ENCODE measurements at places on chromosomes 12 and 14.

GRCh38 chr14:23182372-23183157, 895 bp downstream of the SLC7A8 start:
- DNase-seq: peak; percentile 59

GRCh38 chr14:86505808-86506207, 975.9 kb downstream of the FLRT2 start:
- no peak for DNase-seq

GRCh38 chr12:54569072-54569471, 19.4 kb downstream of the PPP1R1A start:
- DNase-seq: no peak

GRCh38 chr12:31818623-31819268, 89.9 kb upstream of the AMN1 start:
- DNase-seq: no peak

DNA sequence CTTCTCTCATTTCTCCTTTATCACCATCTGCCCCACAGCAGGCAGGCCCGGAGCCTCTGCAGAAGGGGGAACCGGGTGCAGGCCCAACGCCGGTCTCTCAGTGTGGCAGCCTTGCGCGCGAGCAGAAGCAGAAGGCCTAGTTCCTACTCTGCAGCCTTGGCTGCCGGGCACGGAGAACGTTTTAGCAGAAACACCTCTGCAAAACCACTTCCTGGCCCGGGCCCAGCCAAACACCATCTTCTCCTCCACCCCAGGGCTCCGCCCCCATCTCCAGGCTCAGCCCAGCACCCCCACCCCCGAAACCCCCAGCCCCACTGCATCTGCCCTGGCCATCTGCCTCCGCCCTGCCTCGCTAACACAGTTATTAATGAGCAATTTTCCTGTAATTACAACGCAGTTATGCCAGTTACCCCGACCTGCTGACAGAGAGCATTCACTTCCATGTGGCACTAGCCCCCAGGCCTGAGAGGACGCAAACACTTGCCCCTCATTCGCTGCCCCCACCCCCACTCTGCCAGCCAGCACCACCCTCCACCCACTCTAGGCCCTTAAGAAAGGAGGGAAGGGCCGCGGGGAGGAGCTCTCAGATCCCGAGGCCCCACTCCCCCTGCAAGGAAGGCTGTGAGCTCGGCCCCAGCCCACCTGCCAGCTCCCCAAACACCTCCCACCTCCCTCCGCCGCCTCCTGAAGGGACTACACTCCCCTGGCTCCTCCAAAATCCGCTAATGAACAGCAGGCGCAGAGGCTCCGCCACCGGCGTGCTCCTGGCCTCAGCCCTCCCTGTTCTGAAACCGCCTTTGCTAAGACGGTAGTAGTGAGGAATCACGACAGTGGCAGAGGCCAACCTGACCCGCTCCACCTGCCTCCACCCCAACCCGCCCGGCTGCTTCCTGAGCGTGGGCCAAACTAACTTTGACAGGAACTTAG, 44.7 kb upstream of the FBRSL1 start:
- no peak for DNase-seq

- DNase-seq: no peak
Measured at GRCh38 chr12:97560786-97561618, 98.4 kb downstream of the RMST start.

- no peak for DNase-seq
Measured at GRCh38 chr14:96965885-96966595, 168.9 kb downstream of the VRK1 start.

GRCh38 chr14:36522347-36522971, 2.4 kb upstream of the NKX2-1 start:
- no peak for DNase-seq

DNA sequence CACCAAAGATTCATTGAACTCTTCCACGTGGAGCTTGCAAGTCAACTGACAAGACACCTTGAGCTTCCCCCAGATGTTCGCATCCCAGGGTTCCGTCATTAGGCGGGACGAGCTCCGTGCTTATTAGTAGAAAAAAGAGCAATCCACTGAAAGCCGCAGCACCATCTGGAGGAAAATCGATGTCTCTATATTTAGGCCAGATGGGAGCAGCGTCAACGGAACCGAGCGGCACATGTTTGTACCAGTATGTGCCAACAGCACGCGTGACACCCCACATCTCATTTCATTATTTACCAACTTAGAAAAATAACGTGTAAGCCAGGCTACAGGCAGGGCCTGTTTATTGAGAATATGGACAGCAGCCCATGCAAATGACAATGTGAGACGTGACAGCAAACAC, 45.8 kb upstream of the TMEM132D start:
- DNase-seq: no peak

GRCh38 chr12:69685810-69686209, 13.3 kb downstream of the BEST3 start:
- no peak for DNase-seq

DNA sequence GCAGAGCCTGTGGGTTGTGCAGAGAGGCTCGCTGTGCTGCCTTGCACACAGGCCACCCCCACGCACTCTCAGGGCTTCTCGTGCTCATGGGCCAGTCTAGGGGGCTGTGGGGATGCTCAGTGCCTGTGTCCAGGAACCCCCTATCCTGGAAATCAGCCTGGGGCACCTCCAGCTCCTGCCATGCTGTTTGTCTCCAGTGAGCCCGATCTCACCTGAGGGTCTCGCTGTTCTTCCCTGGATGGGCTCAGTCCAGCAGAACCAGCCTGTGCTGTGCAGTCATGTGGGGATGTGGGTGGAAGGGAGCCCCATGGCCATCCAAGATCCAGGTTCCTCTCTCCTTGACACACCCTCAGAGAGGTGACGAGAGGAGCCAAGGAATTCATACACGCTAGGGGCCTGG, 26.7 kb downstream of the SERPINA1 start:
- no peak for DNase-seq

GRCh38 chr12:70745048-70745447, 107.8 kb upstream of the PTPRB start:
- no peak for DNase-seq

DNA sequence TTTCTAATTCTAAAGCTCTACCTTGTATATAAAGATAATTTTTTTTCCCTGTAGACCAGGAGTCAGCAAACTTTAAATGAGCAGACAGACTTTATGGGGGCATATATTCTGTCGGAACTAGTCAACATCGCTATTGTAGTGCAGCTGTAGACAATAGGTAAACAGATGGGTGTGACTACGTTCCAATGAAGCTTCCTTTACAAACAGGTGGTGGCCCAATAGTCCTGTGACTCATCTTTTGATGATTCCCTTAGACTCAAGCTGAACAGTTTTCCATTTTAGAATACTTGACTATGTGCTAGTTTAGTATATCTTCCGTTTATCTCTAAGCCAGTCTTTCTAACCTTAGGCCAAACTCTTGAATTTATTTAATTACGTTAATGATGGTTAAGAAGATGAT, 16.3 kb downstream of the MUCL1 start:
- no peak for DNase-seq

GRCh38 chr12:93857991-93858447, 180.8 kb downstream of the CRADD start:
- no peak for DNase-seq

DNA sequence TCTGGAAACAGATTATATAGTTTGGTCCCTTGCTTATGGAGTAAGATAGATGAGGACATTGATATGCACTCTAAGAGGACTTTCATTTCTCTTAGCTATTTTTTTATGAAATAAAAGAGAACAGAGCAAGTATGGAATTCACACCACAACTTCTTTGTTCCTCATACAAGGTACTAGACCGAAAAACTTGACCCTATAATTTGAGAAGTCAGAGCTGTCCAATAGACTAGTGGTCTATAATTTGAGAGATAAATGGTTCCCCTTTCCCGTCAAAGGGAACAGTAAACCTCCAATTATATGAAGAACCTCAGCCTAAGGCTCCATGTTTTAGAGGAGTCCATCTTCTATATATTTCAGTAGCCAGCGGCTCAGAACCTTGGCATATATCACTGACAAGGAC, 58.5 kb upstream of the HIF1A start:
- no peak for DNase-seq

DNA sequence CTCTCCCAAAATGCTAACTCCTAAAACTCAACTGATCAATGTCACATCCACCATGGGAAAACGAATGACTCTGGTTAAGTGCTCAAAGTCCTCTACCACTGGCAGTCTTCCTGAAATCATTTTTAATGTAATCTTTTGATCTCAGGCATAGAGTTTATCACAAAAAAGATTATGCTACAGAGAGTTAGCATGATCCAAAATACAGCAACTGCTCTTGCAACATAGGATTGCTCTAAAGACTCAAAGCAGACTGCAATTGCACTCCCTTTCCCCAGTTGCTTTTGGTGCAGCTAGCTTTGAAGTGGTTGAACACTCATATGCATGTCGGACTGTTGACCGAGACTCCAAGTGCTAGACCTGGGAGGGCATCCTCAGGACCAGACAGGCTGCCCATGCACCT, 109.3 kb downstream of the C12orf42 start:
- no peak for DNase-seq

- DNase-seq: no peak
Measured at GRCh38 chr12:104433061-104433460, 23.7 kb upstream of the CHST11 start.

GRCh38 chr14:81187832-81188522, 32.8 kb downstream of the GTF2A1 start:
- DNase-seq: no peak

DNA sequence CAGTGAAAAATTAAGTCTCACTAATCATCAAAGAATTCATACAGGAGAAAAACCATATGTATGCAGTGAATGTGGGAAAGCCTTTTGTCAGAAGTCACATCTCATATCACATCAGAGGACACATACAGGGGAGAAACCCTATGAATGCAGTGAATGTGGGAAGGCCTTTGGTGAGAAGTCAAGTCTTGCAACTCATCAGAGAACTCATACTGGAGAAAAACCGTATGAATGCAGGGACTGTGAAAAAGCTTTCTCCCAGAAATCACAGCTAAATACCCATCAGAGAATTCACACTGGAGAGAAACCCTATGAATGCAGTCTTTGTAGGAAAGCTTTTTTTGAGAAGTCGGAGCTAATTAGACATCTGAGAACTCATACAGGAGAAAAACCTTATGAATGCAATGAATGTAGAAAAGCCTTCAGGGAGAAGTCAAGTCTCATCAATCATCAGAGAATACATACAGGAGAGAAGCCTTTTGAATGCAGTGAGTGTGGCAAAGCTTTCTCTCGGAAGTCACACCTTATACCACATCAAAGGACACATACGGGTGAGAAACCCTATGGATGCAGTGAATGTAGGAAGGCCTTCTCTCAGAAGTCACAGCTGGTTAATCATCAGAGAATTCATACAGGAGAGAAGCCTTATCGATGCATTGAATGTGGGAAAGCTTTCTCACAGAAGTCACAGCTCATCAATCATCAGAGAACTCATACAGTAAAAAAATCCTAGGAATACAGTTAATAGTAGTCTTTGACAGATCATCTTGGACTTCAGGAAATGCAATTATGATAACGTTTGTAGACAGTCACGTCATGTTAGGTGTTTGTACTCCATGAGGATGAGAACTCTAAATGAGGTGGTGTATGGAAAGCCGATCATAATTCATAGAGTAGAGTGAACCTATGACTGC, 21.1 kb downstream of the ZNF84 start:
- no peak for DNase-seq

DNA sequence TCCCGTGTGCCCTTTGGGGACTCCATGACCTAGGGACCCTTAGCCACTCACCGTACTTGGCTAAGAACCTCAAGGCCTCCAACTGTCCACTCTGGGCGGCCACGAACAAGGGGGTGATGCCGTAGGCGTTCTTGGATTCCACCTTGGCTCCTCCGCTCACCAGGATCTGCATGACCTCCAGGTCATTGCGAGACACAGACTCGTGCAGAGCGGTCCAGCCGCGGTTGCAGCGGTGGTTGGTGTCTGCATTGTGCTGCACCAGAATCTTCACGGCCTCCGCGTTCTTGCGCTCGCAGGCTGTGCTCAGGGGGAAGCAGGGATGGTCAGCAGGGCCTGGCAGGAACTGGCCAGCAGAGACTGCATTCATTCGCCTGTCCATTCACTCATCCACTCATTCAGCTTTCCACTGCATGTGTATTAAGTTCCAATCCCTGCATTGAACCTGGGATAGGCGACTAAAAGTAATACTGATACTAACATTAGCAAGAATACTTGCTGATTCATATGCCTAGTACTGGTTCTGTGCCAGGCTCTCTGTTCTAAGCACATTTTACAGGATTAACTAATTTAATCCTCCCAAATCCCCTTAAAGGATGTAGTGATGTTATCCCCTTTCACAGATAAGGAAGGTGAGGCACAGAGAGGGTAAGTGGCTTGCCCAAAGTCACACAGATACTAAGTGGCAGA, 23.9 kb downstream of the FAM181A start:
- DNase-seq: no peak

DNA sequence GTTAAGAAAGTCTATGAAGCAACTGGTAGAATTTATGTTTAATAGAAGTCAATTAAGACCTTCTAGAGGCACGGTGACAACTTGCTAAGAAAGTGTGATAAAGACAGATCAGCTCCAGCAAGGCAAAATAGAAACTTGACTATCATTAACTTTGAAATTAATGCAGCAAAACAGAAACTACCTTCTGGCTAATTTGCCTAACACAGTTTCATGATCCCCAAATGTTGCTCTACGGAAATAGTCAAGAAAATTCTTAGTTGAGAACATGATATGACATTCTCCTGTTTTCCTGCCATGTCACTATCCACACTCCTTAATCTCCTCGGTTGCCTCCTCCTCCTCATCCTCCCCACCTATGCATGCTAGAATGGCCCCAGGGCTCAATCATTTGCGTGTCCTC, 4.2 kb downstream of the DENND5B start:
- DNase-seq: no peak

DNA sequence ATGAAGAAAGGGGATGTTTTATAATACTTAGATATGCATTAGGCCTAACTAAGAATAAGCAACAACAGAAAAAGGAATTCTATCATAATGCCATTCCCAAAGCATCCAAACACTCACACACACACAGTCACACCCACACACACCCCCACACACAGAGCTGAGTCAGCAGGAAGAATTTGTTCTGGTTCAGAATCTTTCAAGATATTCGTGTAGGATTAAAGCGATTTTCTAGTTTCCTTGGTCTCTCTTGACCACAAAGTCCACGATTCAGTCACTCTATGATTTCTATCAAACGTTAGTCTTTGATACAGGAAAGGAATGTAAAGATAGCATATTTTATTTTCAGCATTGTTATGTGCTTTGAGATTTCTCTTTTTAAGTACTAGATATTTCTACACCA, 382.6 kb upstream of the DCN start:
- DNase-seq: no peak

GRCh38 chr14:94575730-94576585, 5.3 kb upstream of the SERPINA5 start:
- DNase-seq: no peak

DNA sequence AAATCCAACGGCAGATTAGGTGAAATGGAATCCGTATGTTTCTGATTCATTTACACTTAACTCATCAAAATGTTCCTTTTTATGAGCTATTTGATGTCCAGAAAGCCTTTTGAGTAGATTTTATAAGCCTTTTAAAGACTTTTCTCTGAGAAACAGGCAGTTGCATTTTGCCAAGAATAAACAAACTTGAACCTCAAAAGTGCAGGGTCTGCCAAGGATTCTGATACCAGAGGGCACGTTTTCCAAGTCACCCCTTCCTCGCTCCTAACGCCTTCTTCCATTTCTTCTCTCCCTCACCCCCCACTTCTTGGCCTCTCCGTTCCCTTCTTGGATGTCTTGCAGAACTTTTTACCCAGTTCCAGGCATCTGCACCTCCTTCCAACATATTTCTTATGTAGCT, 200.6 kb upstream of the TBX3 start:
- DNase-seq: no peak
